ENCODE measurements at places on chromosomes 2 and 18.

DNA sequence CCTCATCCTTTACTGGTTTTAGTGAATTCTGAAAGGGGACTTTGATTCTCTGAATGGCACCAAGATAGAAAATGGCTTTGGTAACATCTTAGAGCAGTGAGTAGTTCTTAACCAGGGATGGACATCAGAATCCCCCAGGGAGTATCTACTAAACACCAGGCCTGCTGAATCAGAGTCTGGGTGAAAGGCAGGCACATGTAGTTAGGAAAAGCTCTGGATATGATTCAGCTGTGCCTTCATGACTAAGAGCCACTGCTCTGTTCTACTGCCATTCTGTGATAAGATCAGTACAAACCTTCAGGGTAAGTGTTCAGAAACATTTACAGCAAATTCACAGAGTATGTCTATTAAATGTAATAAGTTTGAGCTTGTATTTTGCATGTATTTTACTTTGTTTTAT is 46.2 kb upstream of the B3GNT2 start:
- DNase-seq = no peak

DNA sequence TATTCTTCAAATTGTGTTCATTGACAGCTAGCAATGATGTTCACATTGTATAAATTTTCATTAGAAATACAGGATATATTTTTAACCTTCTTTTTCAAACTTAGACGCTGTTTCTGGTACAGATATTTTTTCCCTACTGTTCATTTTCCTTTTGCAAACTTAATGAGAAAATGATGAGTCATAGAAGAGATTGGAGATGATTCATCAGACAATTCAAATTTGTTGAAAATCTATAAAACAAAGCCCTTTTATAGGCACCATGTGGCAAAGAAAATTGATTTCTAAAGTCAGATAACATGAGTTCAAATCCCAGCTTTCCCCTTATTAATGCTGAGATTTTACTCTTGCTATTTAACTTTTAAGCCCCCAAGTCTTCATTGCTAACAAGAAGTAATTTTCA is 728.8 kb upstream of the DDX18 start:
- no peak for DNase-seq

DNA sequence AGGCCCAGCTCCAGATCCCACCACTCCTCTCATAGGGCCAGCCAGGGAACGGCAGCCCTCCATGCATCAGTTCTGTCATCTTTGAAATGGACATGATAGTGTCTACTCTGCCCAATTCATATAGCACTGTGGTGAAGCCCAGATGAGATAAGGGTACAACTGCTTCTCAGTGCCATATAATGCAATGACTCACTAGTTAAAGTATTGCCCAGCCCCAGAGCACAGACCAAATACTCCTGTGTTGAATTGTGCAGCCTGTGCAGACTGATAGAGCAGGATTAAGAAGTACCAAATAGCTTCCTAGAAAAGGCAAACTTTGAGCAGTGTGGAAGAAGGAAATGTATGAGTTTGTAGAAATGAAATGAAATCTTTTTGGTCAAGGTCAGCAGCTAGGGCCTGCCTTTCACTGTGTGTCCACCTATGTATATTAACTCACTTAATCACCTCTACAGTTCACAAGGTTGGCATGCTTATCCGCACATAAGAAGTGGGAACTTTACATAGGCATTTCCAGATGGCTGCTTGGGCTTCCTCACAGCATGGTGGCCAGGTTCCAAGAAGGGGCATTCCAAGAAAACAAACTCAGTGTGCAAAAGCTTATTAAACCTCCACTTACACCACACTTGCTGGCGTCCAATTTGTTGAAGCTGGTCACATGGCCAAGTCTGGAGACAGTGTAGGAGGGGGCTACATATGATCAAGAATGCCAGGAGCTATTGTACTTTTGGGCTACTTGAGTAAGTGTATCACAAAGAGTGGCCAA is 102.8 kb upstream of the COPS8 start:
- DNase-seq = no peak

GRCh38 chr2:105113616-105114291 is 75.9 kb downstream of the MRPS9 start:
- no peak for DNase-seq

GRCh38 chr2:10179422-10179821 is 56.9 kb downstream of the RRM2 start:
- no peak for DNase-seq

DNA sequence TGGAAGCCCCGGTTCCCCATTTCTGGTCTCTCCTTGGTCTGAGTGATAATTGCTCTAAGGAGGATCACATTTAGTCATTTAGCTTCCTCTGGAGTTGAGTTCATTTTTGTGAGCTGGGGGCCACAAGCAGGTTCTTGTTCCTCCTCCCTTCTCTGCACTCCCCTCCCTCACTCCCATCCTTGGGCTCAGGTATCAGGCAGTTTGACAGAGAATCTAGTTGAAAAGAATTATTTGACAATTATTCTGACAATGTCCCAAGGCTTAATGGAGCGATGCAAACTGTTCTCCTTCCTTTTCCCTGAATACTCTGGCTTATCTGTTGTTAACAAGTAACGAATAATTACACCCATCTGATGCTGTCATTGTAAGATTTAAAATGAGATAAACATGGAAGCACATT is 61.5 kb downstream of the SERPINB8 start:
- DNase-seq = no peak

GRCh38 chr18:11981543-11982366 is 448 bp downstream of the IMPA2 start:
- DNase-seq = peak; percentile 52

DNA sequence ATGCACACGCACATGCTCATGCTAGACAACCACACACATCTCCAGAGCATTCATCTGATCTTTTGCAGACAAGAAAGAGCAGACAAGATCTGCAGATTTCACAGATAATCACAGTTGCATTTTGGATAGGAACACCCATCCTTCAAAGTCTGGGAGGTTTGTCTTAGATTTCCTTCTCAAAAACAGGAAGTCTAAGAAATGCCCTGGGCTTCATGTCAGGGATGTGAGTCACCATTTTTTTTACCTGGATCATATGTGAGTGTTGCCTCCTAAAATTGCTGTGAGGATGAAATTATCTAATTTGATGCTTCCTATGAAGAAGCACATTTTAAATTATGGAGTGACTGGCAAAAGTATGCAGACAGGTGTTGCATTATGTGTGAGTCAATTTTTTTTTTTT is 46.1 kb downstream of the SRD5A2 start:
- DNase-seq = no peak

GRCh38 chr2:118774458-118775133 is 72.9 kb downstream of the EN1 start:
- no peak for DNase-seq

GRCh38 chr2:70715071-70715985 is 52.7 kb downstream of the ADD2 start:
- no peak for DNase-seq

DNA sequence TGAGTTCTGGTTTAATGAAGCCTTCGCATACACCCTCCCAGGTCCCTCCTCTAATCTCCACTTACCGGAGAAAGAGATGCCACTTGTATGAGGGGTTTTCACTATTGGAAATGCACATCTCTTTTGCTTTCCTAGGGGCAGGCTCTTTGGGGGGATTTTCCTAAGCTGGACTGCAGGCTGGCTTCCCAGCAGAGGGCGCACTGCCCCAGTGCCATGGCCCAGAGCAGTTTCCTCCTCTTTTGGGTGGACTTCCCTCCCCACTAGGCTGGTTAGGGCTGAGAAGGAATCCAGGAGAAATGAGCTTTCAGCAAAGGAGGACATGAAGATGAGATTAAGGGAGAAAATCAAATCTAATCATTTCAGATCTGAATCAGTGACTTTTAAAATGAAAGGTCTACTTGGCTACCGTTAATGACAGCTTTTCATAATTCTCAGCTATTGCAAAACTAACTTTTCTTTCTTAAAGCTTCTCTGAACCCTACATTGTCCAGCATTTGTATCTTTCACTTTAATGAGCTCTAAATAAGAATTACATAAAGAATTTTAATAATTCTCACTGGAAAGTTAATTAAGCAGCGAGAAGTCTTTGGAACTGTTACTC is 784.1 kb upstream of the FANCL start:
- DNase-seq = peak; percentile 13

- no peak for DNase-seq
Measured at GRCh38 chr2:237980087-237980486, 13.3 kb downstream of the UBE2F start.

DNA sequence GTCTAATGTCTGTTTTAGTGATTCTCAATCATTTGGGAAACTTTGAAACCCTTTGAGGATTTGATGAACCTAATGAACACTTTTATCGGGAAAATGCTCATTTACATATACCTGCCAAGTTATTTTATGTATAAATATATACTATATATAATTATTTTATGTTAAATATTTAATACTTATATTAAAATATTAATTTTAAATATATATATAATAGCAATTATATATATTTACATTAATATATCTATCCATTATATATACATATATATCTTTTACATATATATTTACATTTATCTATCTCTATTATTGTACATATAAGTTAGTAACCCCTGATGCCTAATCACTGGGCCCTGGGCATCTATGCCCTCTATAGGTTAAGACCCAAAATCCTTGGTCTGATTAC is 763.3 kb upstream of the FSHR start:
- no peak for DNase-seq

DNA sequence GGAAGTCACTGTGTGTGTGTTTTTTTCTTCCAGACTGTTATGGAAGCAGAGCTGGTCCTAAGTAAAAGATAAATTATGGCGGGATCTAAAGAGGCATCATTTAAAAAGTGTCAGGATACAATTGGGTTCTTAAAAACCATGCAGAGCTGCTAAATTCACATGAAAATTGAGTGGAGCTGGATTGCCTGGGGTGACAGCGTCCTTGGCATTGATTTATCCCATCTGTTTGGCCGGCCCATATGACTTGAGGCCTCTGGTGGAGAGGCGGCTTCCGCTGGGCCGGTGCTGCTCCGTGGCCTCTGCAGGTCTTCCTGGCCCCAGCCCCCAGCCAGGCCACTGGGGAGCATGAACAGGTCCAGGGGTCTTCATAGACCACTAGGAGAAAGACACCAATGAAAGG is 165.5 kb downstream of the GLI2 start:
- no peak for DNase-seq

DNA sequence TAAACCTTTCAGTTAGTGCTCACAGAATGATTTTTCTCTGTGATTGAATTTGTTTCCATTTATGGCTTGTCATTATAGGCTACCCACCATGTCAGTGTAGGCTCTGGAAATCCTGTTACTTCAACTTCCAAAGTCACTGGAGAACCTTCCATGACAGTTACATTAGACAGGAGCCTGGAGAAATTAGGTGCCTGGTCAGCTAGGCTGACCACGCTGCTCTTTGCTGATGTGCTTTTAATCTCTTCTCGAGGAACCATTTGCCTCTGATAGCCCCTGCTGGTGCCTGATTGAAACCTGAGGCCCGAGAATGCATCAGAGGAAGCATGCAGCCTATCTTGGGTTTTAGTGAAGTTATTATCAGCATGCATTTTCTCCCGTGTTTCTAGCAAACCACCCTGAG is 29.6 kb upstream of the TTN start:
- no peak for DNase-seq

- DNase-seq = no peak
Measured at GRCh38 chr2:204335451-204336058, 209.7 kb upstream of the PARD3B start.

GRCh38 chr18:240175-240574 is 27.7 kb downstream of the THOC1 start:
- DNase-seq = no peak

DNA sequence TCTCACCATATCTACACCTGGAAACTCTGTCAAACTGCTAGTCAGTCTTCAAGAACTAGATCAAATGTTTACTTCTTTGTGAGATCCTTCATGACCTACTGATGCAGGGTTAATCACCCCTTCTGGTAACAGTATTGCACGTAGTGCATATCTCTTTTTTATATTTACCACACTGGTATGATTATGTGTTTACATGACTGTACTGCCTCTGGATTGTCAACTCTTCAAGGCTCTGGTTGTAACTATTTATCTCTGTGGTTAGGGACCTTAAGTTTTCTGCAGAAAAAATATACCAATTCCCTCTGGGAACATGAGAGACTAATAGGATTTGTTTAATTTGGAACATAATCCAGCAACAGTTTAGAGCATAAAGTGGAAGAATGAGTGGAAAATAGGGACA is 135.5 kb downstream of the PDE1A start:
- DNase-seq = no peak

GRCh38 chr2:28576714-28577113 is 80.9 kb downstream of the PLB1 start:
- no peak for DNase-seq

GRCh38 chr18:3061581-3062312 is 48.8 kb upstream of the LPIN2 start:
- no peak for DNase-seq

- no peak for DNase-seq
Measured at GRCh38 chr2:36338827-36339145, 16.8 kb upstream of the CRIM1 start.

GRCh38 chr2:226715347-226715990 is 84.2 kb downstream of the IRS1 start:
- DNase-seq = no peak

DNA sequence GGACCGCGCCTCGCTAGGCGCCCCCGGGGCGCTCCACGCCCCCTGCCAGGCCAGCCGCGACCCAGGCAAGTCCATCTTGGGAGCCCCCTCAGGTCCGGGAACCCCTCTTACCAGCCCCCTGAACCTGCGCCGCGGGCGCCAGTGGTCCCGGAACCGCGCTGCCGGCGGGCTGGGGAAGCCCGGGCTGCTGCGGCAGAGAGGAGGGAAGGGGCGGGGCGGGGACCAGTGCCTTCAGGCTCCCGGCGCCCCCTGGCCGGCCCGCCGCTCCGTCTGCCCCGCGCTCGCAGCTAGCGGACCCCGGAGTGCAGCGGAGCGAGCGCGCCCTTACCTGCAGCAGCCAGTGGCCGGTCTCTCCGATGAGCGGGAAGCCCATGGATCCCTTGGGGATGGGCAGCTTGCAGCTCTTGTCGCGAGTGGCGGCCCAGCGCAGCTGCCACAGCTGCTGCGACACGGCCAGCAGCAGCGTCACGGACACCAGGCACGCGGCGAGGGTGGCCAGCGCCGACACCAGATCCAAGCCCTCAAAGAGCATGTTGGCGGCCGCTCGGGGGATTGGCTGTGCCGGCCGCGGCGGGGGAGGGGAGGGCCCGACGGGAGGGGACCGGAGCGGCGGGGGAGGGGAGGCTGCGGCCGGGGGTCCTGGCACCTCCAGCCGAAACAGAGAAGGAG is at the start of gene CYP26B1:
TSS of gene CYP26B1 (minus strand) at position 560 of the 669 bp plus-strand sequence. CDS start at position 532, 28 bp downstream.
- no peak for DNase-seq

- DNase-seq = no peak
Measured at GRCh38 chr18:23226930-23227725, 91.8 kb downstream of the CABLES1 start.

DNA sequence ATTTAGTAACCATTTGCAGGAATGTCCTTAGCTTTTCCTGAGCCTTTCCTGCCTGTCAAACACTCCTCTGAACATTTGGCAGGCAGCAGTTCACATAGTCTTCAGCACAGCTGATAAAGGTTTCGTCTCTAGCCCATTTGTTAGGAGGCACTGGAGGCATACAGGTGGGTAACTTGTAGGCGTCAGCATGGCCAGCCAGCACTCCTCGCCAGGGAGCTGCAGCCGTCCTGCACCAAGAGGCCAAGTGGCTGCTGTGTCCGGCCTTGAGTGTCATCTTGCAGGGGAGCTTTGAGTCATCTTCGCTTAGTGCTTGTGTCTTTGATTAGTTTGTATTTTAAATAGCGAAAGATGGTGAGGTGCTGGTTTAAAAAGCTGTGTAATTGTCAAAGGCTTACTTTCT is 120.3 kb upstream of the NFATC1 start:
- no peak for DNase-seq
